SJCRH30 (cell line): ENCODE measurements at places on chromosomes 4 and X. TPM values are rescaled to one million over a fixed set of nuclear protein-coding genes. Genes with fewer than 3 reads are reported as not detected.

- no peak for DNase-seq
Observed at GRCh38 chr4:177077095-177077971, 232.3 kb upstream of the NEIL3 start.

GRCh38 chr4:168074861-168075260 is 17.5 kb upstream of the ANXA10 start:
- no peak for DNase-seq

DNA sequence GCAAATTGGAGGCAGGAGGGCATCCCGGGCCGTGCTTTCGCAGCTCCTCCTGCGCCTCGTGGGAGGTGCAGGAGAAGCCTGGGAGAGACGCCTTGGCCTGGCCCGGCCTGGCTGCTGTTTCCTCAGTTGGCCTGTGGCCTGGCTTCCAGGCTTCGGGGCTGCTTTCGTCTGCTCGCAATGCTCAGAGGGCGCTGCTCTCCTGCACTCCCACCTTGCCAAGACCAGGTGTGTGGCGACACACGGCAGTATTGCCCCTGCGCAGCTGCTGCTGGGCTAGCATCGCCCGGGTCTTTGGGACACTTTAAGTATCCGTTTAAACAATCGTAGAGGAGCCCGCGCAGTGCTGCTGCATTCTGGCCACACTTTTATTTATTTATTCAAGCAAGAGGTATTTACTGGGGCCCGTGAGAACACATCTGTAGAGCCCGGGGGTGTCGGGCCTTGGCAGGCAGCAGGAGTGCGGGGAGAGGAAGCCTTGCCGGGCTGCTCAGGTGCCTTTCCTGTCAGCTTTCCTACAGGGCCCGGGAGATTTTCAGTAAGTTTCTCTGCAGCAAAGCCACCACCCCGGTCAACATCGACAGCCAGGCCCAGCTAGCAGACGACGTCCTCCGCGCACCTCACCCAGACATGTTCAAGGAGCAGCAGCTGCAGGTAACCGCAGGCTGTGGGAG is 26.2 kb upstream of the HGFAC start:
- peak; percentile 46 for DNase-seq

- no peak for DNase-seq
Observed at GRCh38 chrX:150159537-150159936, 203.6 kb upstream of the MAMLD1 start.

- DNase-seq = peak; percentile 55
Observed at GRCh38 chr4:20418861-20419451, 167.3 kb downstream of the SLIT2 start.

GRCh38 chr4:5558502-5558901 is 149.9 kb downstream of the EVC2 start:
- no peak for DNase-seq

The FANCB gene
- 44.4 and 53.8 TPM in 2 replicates for total RNA-seq

The PCDH10 gene
- total RNA-seq = 0.51 and 0.63 TPM in 2 replicates
